H7 (cell line): ENCODE measurements at places on chromosomes 11 and 22. TPM values are rescaled to one million over a fixed set of nuclear protein-coding genes. Genes with fewer than 3 reads are reported as not detected.

Gene TMPRSS4
- 0.38 TPM in 1 of 2 replicates, not detected in the other for total RNA-seq

GRCh38 chr11:70502677-70503467, 104.5 kb downstream of the CTTN start:
- DNase-seq = no peak

DNA sequence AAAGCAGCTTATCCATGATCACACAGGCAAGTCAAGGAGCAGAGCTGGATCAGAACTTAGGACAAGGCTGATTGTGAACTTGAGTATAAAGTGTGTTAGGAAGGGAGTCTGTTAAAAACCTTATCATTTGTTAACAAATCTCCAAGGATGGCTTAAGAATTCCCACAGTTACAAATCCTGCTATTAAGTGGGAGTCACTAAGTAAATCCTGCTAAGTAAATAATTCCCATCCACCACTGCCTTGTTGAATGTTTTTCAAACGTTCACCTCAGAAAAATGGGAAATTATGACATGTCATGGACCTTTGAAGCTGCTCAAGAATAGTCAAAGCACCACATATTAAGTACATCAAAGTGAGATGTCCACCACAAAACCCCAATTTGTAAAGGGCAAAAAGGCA, 88.7 kb downstream of the FAM168A start:
- DNase-seq = no peak

- no peak for DNase-seq
Observed at GRCh38 chr22:45905326-45905923, 71.5 kb downstream of the WNT7B start.

GRCh38 chr11:23846902-23847422, 649.9 kb upstream of the LUZP2 start:
- DNase-seq = no peak

Gene P2RX6
- total RNA-seq = 0.26 and 0.31 TPM in 2 replicates

Gene TMEM123
- 73.7 and 113 TPM in 2 replicates for total RNA-seq

GRCh38 chr22:30325065-30325720, 1.5 kb downstream of the TBC1D10A start:
- DNase-seq = no peak

- peak; percentile 47 for DNase-seq
Observed at GRCh38 chr22:24763872-24764485, 10.5 kb downstream of the PIWIL3 start.

Gene TSGA10IP
- total RNA-seq = 1.7 and 4.1 TPM in 2 replicates

DNA sequence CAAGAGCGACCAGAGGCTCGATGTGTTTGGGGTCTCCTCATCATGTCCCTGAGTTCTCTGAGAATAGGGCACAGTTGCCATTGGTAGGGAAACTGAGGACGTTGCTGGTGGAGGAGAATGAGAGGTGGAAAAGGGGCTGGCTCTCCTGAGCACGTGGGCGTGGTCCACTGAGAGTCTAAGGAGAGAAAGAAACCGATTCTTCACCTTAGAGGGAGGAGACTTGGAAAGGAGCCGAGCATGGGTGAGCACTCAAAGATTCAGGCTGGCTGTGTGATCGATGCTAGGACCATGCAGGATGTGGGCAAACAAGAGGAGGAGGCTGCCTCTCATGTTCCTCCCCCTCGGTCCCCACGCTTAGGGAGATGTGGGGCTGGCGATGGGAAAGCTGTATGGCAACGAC, 19.8 kb upstream of the TLCD5 start:
- DNase-seq = no peak

DNA sequence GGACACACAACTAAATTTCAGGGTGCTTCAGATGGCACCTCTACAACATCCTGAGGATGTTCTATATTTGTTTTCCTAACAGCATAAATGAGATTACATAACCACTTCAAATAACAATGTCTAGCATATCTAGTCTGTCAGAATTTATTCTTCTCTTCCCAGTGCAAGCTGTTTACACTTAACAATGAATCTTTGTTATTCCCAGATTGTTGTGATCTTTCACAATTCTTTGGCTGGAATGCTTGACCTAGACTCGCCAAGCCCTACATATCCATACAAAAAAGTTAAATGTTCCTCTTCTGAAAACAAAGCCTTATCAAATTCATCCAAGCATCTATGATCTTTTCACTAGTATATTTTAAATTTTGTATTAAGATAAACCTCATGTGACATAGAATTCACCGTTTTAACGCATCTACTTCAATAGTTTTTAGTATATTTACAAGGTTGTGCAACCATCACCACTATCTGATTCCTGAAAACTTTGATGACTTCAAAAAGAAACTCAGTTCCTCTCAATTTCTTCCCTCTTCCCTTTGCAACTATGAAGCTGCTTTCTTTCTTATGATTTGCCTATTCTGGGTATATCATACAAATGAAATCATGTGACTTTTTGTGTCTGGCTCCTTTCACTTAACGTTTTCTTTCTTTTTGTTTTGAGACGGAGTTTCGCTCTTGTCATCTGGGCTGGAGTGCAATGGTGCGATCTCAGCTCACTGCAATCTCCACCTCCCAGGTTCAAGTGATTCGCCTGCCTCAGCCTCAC, 61.7 kb upstream of the CHRNA10 start:
- no peak for DNase-seq

- DNase-seq = no peak
Observed at GRCh38 chr11:17917556-17917955, 95.3 kb downstream of the SERGEF start.

- DNase-seq = no peak
Observed at GRCh38 chr11:109443052-109443451, 21.1 kb downstream of the C11orf87 start.

Gene SLC37A2
- total RNA-seq = 0.73 and 0.89 TPM in 2 replicates

GRCh38 chr11:16925561-16926065, 88.6 kb downstream of the PLEKHA7 start:
- peak; percentile 91 for DNase-seq

- DNase-seq = no peak
Observed at GRCh38 chr11:93906486-93906885, 56.1 kb upstream of the VSTM5 start.

Gene POU2AF2
- total RNA-seq = not detected in 2 replicates

- DNase-seq = no peak
Observed at GRCh38 chr11:128546916-128547315, 40.4 kb downstream of the ETS1 start.

GRCh38 chr22:18044548-18045271, 20.3 kb upstream of the MICAL3 start:
- no peak for DNase-seq

- DNase-seq = peak; percentile 55
Observed at GRCh38 chr22:44729391-44730021, 22.9 kb upstream of the ARHGAP8 start.

GRCh38 chr11:116177521-116178210, 595.1 kb downstream of the BUD13 start:
- no peak for DNase-seq

- DNase-seq = peak; percentile 59
Observed at GRCh38 chr22:44894782-44895181, 115.0 kb downstream of the PHF21B start.

Gene MAP4K2
- 24.5 and 29.7 TPM in 2 replicates for total RNA-seq

GRCh38 chr11:117818041-117818873, 6.3 kb downstream of the FXYD2 start:
- DNase-seq = no peak

DNA sequence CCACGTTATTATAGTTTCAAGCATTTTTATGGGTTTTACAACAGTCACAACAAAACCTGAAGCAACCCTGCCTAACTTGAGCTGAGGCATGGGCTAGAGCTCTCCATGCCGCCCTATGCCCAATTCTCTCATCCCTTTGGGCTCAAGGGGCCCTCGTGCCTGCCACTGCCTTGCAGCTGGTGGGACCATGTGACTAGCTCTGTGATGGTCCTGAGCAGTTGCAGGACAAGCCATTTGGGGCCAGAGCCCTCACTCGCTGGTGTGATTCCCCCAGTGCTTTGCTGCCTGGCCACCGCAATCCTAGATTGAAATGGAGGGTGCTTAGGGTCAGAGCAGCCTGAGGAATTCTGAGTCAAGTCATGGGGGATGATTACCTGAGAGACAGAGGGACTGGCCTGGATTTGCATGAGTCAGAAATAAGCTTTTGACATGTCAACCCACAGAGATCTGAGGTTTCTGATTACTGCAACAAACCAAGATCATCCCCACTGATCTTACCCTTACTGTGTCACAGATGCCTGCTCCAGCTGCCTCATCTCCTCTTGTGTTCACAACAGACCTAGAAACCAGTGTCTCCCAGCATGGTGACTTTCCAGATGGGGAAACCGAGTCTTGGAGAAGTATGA, 323.7 kb downstream of the BRD1 start:
- no peak for DNase-seq

Gene ELF5
- not detected in 2 replicates for total RNA-seq

GRCh38 chr11:119957951-119958350, 180.0 kb downstream of the TRIM29 start:
- no peak for DNase-seq

DNA sequence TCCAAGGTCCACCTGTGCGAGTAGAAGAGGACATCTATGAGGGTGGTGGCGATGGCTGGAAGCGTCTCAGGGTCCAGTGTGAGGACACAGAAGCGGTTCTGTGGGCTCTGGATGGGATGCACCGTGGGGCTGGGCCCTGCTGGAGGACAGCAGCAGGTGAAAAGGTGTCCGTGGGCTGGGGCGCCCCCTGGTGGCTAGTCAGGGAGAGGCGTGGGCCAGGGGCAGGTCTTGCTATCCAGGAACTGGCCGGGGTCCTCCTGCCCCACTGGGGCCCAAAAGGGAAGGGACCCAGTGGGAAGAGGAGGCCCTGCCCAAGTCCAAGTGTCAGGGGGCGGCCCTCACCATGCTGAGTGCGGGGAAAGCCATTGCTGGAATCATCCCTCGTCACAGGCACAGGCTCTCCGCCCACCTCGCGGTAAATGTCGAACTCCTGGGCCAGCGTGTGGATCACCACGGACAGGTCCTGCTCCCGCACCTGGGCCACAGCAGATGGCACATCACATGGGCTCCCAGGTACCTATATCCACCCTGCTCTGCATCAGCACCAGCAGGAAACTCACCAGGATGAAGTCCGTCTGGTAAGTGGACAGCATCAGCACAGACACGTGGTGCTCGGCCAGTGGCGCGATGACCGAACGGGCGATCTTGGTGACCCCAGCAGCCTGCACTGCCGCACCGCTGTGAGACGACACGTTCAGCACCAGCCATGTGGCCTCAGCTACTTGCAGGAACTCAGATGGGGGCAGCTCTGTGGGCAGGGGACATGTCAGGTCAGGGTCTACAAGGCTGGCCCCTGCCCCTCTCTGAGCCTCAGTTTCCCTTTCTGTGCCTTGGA, 2.3 kb downstream of the CASTOR1 start:
- peak; percentile 96 for DNase-seq

Gene TRPM5
- not detected in 2 replicates for total RNA-seq

Gene TMEM191C
- 0.15 and 0.42 TPM in 2 replicates for total RNA-seq

DNA sequence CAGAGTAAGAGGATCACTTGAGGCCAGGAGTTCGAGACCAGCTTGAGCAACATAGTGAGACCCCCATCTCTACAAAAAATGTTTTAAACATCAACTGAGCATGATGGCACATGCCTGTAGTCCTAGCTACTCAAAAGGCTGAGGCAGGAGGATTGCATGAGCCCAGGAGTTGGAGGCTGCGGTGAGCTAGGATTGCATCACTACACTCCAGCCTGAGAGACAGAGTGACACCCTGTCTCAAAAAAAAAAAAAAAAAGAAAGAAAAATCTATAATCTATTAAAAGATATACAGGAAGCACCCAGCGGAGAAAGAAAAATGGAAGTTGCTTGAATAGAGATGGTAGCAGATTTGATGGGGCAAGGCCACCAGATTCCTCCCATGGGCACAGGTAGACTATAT, 61.8 kb downstream of the FAM83F start:
- no peak for DNase-seq

Gene PKP3
- 2.1 and 3.6 TPM in 2 replicates for total RNA-seq

Gene SERPING1
- 30.3 and 34.6 TPM in 2 replicates for total RNA-seq

Gene GAL3ST1
- total RNA-seq = 8.4 and 11.9 TPM in 2 replicates

Gene MRPL23
- 75.9 and 91.1 TPM in 2 replicates for total RNA-seq

GRCh38 chr11:105991888-105992287, 30.2 kb downstream of the MSANTD4 start:
- no peak for DNase-seq

GRCh38 chr11:35622070-35622469, 3.8 kb downstream of the FJX1 start:
- no peak for DNase-seq

- peak; percentile 66 for DNase-seq
Observed at GRCh38 chr22:38963872-38964271, 6.5 kb downstream of the APOBEC3A start.
